ENCODE measurements at places on chromosomes 2 and 18. TPM values are rescaled to one million over a fixed set of nuclear protein-coding genes. Genes with fewer than 3 reads are reported as not detected.

DNA sequence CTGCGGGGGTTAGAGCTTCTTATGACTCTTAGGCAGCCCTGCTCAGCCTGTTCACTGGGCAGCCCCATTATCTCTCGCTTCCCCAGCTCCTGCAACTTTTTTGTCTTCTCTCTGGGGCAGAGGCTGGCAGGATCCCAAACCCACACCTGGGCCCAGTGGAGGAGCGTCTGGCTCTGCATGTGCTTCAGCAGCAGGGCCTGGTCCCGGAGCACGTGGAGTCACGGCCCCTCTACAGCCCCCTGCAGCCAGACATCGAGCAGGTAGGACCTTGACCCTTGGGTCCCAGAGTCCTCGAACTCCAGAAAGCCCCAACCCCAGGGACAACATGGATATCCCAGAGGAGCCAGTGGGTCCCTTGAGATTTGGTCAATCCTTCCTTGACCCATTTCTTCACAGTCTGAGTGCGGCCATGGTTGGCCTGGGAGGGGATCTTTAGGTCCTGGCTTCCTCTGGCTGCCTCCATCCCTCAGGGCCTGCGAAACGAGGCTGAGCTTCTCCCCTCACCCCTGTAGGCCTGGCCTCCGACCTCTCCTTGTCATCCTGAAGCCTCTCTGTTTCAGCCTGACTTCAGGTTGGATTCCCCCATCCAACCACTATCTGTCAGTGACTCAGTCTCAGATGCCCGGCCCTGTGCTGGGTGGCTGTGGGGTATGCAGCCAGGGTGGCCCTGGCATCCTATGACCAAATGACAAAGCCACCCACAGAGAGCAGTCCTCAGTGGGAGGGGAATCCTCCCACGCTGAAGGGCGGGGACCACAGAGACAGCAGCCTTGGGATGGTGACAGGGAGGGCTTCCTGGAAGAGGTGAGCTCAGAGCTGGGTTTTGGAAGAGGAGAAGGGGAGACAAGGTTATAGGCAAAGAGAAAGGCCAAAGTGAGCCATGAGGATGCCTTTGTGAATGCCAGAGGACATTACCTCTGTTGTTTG, 214.2 kb downstream of the DYSF start:
- DNase-seq: peak; percentile 33

GRCh38 chr2:31384771-31385276, 29.7 kb downstream of the XDH start:
- no peak for DNase-seq

The TMEM214 gene
- total RNA-seq: 59.8 TPM

The BCS1L gene
- 36.1 TPM for total RNA-seq
